ENCODE measurements at places on chromosomes 4 and X.

DNA sequence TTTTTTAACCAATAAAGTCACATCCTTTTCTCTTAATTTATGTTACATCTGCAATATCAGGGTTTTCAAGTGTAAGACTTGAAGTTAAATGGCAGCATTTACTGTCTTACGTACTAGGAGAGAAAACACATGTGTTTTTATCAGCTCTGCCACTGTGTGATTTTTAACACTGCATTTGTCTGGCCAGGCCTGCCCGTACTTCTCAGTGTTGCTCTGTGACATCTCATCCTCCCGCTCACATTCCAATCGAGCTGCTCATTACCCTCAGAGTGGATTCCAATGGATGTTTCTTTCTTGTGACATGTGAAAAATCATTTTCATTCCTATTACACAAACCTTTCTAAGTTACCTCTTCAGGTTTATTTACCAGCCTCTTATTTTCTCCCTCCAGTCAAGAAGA is 420.3 kb downstream of the FAT4 start:
- no peak for DNase-seq

- no peak for DNase-seq
Measured at GRCh38 chr4:152278505-152279233, 257.2 kb downstream of the FBXW7 start.

- no peak for DNase-seq
Measured at GRCh38 chr4:151439320-151439719, 30.3 kb downstream of the FHIP1A start.

GRCh38 chr4:187396106-187396505 is 599.5 kb upstream of the ZFP42 start:
- DNase-seq, result no peak

- DNase-seq, result peak; percentile 42
Measured at GRCh38 chr4:39825741-39826231, 127.8 kb downstream of the UBE2K start.

DNA sequence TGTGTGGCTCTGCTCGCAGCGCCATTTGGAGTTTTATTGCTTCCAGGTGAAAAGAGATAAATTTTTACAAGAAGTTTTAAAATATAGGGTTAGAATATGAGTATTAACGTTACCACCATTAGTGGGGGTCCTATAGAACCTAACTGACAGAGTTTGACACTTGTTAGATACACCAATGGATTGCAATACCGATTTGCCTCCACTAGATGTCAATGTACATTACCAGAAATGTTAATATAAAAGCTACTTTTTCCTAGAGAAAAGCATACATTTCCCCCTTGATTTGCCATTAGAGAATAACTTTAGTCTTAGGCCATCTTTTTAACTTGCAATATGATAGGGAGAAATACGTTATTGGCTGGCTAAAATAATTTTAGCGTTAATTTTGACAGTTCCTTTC is 108.4 kb downstream of the LINC00632 start:
- peak; percentile 33 for DNase-seq

GRCh38 chr4:128916832-128917231 is 107.3 kb downstream of the JADE1 start:
- DNase-seq, result peak; percentile 87

DNA sequence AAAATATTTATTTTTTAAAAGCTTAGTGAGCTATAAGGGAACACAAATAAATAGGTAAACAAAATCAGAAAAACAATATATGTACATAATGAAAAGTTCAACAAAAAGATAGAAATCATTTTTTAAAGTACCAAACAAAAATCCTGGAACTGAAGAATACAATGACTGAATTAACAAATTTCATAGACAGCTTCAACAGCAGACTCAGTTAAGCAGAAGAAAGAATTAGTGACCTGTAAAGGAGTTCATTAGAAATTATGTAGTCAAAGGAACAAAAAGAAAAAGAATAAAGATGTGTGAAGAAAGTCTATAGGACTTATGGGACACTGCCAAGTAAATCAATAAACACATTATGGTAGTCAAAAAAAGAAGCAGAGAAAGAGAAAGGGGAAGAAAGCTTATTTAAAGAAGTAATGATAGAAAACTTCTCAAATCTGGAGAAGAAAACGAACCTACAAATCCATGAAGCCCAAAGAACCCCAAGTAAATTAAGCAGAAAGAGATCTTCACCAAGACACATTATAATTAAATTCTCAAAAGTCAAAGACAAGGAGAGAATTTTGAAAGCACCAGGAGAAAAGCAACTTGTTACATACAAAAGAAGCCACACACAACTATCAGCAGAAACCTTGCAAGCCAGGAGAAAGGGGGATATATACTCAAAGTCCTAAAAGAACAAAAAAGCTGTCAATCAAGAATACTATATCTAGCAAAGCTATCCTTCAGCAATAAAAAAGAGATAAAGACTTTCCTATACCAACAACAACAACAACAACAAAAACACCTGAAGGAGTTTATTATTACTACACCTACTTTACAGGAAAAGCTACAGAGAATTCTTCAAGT is 338.9 kb downstream of the PTTG2 start:
- DNase-seq, result no peak

DNA sequence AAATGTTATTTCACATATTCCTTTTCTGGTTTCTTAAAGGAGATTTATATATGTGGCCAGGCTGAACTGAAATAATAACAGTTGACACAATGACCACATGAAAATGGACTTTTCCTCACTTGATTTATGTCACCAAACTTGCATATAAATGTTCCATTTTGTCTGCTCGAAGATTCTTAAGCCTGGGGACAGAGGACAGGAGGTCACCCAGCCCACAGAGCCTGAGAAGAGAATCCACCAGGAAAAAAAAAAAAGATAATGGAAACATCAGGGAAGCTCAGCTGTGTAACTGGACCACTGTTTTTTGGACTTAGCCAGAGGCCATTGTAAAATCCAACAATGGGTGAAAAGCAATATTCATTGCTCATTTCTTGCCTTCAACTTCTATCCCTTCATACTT is 359.0 kb upstream of the FGF16 start:
- no peak for DNase-seq

GRCh38 chr4:107452717-107453630 is 267.1 kb downstream of the PAPSS1 start:
- DNase-seq, result no peak

GRCh38 chr4:70739496-70740337 is 18.0 kb downstream of the RUFY3 start:
- no peak for DNase-seq
